ENCODE measurements at places on chromosomes 6 and 20.
A peak's percentile ranks its signal among the peaks of the same experiment; 100 is the strongest.

- no peak for DNase-seq
Measured at GRCh38 chr6:105909106-105909505, 177.0 kb upstream of the PRDM1 start.

- no peak for DNase-seq
Measured at GRCh38 chr20:10404023-10404628, 29.9 kb downstream of the MKKS start.

DNA sequence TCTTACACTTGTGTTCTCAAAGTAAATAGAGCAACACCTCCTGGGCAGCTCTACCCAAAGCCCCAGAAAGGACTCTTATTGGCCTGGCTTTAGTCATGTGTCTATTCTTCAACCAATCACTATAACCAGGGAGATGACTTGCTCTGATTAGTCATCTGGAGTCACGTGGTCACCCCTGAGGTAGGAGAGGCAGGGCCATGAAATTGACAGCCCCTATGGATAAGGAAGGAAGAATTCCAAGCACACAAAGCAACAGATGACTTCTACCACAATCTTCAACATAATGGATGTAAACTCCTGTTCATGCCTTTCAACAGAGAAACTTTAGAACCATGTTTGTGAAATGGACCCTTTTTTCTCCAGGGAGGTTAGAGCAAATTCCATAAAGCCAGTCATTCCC lies 24.6 kb upstream of the EYA2 start:
- DNase-seq: no peak

- peak; percentile 17 for DNase-seq
Measured at GRCh38 chr6:51323056-51323455, 504.4 kb downstream of the TFAP2B start.

- DNase-seq: no peak
Measured at GRCh38 chr6:166562726-166563125, 23.8 kb downstream of the RAMACL start.

- no peak for DNase-seq
Measured at GRCh38 chr6:79422666-79423065, 114.6 kb downstream of the LCA5 start.

DNA sequence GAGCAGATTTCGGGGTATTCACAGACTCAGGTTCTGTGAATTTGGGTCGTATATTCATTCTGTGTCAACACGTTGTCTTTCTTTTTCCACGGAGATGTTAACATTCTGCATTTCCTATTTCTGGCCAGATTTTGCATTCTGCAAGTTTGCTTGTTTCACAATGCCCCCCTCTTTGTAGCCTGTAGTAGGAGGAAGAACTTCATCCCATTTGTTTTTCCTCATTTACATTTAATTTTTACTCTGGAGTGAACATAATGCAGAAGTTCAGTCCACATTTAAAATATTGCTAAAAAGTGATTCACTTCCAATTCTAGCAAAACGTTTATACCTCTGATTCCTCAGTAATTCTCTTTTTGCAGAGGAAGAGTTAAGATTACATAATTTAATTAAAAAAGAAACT lies 12.9 kb downstream of the TAGAP start:
- DNase-seq: no peak

GRCh38 chr6:26017632-26017966 lies 55.0 kb downstream of the TRIM38 start:
- no peak for DNase-seq

- DNase-seq: no peak
Measured at GRCh38 chr6:22925920-22926789, 356.8 kb downstream of the HDGFL1 start.

DNA sequence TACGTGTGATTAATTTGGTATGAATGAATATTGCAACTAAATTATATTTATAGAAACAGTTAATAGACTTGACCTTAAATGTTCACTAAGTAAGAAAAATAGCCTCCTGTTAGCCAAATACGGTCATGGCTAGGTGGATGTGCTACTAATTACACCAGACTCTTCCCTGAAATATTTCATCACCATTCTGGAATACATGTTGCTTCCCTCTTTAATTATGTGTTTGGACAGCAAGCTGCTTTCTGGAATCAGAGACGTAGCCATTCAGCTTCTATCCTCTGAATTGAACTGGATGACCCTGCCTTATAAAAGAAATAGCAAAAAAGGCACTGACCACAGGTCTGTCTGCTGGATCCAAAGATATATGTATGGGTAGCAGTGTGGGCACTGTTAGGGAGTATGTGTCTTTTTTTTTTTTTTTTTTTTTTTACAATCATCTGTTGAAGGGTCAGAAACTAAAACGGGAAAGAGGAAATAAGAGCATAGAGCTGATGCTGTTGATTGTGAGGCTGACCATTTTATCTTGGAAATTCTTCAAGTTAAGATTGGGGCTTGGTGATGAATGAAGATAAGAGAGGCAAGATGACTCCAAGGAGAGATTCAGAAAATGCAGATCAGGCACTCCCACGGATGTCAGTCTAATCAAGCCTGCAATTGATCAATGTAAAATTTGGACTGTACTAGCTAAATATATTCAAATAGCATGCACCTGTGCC lies 283.2 kb upstream of the HSF2 start:
- DNase-seq: no peak

DNA sequence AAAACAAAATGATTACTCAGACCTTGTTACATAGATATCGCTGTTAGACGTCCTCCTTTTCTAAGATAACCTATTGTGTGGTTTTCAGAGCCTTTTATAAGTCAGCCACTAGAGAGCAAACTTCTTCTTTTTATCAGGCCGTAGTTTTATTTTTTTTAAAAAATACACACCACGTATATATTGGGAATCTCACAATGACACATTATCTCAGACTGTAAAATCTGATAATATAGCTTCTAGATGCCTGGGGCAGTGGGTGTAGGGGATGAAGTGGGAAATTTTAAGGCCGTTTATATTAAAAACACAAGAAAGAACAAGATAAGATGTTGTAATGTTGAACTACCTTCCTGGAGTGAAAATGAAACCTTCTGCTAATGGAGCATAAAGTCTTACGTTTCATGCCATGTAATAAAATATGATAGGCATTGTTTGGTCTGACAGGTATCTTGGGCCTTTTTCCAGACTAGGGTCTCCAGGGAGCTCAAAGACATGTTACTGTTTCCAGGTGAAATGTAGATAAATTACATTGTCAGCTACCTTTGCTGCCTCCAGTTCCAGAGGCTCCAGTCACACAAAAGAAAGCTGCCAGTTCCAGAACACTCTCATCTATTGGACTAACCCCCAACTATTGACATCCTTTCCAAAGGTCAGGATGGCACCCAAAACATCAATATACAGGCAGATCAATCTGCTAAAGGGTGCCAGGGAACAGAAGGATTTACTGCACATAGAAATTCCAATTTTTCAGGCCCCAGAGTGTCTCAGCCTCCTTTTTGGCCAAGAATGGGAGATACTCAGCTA lies 130.2 kb upstream of the AKIRIN2 start:
- no peak for DNase-seq

GRCh38 chr20:46752728-46753127 lies 43.3 kb downstream of the SLC2A10 start:
- peak; percentile 83 for DNase-seq

DNA sequence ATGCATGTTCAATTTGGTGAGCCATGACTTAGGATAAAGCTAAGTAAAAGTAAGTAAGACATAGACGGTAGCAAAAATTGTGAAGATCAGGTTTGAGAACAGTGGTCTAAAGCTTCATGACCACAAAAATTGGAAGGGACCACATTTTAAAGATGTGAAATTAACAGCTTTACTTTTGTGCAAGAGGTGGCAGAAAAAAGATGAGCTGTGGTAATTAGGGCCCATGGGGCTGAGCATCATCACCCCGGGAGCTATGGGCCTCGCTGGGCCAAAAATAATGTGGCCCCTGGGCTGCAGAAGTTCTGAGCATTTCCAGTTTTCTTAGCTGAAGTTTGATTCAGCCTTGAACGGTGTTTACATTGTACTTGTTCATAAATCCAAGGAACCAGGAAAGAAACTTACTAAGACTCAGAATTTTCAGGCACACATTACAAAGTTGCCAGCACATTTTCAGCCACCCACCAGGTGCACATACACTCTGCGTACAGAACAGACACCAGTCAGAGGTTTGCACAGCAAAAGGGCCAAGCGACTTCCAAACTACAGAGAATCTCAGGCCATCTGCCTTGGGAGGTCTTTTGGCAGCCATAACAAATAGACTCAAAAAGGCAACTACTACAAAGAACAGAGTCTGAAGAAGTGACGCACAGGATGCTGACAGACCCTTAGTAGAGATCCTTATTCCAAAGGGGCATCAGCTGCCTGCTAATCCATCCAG lies 57.7 kb downstream of the CSE1L start:
- DNase-seq: no peak

- DNase-seq: no peak
Measured at GRCh38 chr6:149936743-149937142, 5.1 kb upstream of the ULBP2 start.

GRCh38 chr6:168095171-168095691 lies 16.2 kb upstream of the FRMD1 start:
- no peak for DNase-seq

DNA sequence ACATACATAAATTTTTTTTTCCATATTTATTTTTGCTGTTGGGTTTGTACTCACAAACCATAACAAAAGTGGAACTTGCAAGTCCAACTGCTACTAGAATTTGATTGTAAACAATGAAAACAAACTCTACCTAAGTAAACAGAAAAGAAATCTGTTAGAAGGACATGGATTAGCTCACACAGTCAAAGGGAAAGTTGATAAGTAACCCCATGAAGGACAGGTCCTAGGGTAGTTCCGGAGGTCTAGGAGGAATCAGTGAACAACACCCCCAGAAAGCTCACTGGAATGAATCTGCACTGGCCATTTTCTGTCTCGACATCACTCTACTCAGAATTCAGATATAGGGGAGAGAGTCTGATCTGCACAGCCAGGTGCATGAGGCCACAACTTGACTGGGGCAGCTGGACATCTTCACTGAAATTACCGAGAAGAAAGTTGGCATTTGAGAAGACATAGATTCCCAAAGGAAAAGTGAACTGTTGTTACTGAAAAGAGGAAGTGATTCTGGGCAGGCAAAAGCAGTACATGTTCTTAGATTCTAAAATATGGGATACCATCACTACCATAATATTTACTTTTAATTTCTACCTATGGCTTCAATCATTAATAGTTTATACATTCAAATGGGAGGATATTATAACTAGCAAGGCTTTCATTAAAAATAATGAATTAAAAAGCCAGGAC lies 76.4 kb downstream of the HMGN3 start:
- DNase-seq: no peak

- no peak for DNase-seq
Measured at GRCh38 chr6:147525519-147526209, 17.2 kb downstream of the SAMD5 start.

DNA sequence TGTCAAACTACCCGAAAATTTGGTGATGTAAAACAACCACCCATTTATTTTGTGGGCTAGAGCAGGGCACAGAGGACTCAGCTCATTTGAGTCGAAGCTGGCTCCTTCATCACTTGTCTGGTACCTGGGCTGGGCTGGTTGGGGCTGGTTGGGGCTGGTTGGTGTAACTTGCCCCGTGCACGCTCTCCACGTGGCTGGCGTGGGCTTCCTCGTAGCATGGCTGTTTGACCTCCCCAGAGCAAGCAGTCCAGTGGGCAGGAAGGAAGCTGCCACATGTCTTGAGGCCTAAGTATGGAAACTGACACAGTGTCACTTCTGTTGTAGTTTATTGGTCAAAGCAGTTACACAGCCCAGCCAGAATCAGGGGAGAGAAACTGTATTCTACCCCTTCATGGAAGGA lies 27.1 kb downstream of the BCAS4 start:
- DNase-seq: no peak

- no peak for DNase-seq
Measured at GRCh38 chr6:49563006-49563886, 12.8 kb downstream of the C6orf141 start.

GRCh38 chr6:9732056-9732455 lies 682.8 kb downstream of the TFAP2A start:
- no peak for DNase-seq

- DNase-seq: no peak
Measured at GRCh38 chr20:47359530-47360296, 3.2 kb upstream of the ZMYND8 start.

DNA sequence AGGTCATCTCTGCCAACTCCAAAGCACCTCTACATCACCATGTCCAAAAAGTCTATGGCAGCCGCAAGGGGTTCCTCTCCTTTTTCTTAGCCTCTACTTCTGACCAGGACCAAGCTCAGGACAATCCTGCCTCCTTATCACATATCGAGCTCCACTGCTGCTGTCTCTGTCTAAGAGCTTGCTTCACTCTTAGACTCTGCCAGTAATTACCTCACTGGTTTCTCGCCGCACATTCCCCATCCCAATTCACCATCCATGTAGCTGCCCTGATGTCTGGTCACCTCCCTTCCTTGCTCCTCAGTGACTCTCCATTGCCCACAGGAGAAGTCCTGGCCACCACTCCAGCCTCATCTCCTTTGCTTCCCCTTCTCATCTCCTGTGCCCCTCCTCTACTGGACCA lies 24.1 kb upstream of the PI16 start:
- no peak for DNase-seq

GRCh38 chr6:75196081-75196687 lies 9.7 kb downstream of the COL12A1 start:
- no peak for DNase-seq

- DNase-seq: no peak
Measured at GRCh38 chr6:15485936-15486335, 176.9 kb downstream of the DTNBP1 start.

DNA sequence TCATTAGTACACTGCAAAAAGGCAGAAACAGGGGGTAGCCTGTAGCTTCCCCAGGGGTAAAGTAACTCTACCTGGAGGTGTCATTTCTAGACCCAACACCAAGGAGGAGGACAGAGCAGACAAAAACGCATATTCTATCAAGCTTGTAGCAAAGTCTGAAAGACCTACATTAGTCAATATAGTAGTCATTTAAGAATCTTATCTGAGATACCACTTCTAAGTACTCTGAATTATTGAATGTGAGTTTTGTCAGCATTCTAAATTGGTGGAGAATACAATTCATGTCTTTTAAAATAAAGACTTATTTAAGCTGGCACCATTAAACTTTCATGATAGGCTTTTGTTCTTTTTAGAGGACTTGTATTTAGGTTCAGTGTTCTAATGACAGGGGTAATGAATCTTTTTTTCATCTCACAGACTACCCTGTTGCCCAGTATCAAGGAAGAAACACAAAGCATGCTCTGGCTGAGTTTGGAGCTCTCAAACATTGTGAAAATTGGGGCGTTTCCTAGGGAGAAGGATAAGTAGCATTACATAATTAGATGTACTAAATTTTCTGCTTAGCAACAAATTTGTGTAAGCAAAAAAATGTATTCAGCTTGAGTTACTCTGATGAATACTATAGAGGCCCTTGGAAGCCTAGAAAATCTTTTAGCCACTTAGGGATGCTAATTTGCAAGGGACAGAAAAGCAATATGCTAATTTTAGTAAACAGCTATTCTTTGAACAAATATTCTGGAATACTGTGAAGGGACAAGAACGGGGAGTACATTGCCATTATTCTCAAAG lies 255.4 kb upstream of the HSF2 start:
- no peak for DNase-seq
